Globus pallidus (tissue), 1 donor: ENCODE measurements at places on chromosomes 2 and 18.

GRCh38 chr18:3358310-3358709, 91.7 kb upstream of the TGIF1 start:
- no peak for DNase-seq

DNA sequence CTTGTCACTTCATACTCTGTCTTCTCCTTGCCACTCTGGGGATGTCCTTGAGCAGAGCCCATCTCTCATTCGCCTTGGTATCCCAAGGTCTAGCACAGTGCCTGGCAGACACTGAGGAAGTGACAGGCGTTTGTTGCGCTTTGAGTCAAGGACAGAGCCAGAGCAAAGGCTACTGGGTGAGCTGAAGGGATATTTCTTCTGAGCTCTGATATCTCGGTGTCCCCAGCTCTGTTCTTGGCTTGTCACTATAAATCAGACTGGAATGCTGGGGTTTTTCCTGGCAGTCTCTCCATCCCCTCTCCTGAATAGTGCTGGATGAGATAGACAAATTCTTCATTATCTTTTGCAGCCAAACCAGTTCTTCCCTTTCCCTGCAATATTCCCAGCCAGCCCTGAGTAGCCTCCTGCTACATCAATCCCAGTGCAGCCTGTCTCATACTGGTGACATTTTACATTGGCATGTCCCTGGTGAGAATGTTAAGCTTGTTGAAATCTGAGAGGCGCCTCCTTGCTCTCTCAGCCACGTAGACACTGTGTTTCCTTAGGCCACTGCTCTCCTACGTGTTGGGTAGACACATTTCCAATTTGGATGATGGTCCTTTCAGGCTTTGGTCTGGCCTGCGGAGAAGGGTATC, 61.7 kb downstream of the CTIF start:
- no peak for DNase-seq

DNA sequence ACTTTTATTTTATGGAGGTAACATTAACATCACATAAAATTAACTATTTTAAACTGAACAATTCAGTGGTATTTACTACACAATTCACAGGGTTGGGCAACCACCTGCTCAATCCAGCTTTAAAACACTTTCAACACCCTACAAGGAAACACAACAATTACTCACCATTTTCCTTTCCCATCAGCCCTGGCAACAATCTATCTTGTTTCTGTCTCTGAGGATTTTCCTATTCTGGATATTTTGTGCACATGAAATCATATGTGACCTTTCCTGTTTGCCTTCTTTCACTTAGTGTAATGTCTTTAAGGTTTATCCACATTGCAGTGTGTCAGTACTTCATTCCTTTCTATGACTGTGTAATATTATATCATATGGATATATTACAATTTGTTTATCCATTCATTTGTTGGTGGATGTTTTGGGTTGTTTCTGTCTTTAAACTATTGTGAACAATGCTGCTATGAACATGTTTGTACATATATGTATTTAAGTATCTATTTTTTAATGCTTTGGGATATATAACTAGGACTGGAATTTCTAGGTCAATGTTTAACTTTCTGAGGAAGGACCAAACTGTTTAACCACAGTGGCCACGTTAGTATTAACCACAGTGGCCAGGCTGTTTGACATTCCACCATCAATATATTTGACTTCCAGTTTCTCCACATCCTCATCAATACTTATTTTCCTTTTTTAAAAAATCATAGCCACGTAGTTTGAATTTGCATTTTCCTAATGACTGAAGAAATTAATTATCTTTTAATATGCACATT, 72.4 kb upstream of the KIF5C start:
- no peak for DNase-seq

- no peak for DNase-seq
Observed at GRCh38 chr2:174693344-174693743, 70.9 kb downstream of the CHRNA1 start.

DNA sequence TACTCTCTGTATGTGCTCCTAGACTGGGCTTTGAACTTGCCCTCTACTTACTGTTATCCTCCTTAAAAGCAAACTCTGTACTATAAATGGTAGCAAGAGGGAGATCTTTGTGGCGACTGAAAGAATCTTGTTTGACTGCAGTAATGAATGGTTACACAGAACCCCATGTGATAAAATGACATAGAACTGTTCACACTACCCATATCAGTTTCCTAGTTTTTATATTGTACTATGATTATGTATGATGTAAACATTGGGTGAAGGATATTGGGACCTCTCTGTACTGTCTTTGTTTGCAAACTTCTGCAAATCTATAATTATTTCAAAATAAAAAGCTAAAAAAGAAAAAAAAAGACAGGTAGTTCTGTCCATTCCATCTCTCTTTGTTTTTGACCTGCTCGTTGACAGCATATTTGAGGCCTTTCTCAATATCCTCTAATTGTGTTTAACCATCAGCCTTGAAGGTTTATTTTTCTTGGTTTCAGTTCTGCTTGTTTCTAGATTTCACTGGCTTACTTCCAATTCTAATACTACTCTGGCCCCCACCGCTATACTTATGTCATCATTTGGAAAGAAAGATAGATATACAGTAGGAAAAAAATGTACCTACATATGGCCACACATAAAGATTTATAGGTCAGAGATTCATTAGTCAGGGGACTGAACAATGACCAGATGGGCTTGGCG, 79.2 kb upstream of the MYO3B start:
- no peak for DNase-seq

DNA sequence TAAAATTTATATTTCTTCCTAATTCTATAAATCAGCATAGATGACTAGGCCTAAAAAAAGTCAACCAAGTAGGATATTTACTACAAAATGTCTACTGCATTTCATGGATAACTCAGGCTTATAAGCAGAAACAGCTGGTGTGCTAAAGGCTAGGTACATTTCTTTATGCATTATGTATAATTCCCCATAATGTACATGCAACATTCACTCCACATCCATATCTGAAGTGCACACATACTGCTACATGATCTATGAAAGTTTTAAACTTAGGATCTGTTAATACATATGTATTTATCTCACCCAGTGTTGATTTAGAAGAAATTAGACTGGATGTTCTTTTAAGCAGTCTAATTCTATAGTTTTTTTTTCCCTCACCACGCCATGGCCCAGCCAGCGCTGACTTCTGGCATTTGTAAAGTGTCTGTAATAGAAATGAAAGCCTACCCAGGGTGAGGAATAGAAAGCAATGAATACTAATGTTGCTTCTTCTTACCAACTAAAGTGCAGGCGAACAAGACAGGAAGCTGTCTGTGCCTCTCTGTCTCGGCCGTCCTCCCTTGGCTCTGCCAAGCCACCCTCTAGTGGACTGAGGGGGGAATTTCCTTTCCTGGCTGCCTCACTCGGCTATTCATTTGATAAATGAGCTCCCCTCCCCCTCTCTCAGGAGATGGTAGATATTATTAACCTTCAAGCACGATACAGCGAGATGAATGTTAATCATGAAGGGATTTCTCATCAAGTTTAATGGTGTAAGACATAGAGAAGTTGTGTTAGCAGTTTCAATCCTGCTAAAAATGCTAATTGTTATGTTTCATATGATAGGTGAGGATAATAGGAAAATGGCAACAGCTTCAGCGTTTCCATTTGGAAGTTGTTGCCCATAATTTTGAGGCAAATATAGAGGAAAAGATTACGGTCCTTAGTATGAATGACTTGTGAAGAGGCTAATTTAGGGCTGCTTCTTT, 384.5 kb downstream of the MTX2 start:
- DNase-seq: peak; percentile 63

GRCh38 chr2:126696644-126697520, 40.9 kb downstream of the GYPC start:
- DNase-seq: no peak

DNA sequence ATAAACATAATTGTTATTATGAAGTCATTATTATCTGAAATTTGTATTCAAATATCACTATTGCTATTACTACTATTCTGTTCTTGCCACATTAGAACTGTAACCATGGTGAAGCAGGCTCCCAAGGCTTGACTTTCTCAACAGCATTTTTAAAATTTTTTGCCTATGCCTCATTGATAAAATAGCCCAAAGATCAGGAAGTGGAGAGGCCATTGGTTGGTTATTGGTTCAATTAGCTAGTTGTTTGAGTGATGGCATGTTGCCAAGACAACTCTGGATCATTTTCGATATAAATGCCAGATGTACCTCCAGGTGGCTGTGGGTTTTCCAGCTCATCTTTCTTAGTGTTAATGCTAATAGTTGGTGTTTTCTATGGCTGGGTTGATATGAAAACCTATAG, 513.5 kb downstream of the TRIB2 start:
- no peak for DNase-seq

DNA sequence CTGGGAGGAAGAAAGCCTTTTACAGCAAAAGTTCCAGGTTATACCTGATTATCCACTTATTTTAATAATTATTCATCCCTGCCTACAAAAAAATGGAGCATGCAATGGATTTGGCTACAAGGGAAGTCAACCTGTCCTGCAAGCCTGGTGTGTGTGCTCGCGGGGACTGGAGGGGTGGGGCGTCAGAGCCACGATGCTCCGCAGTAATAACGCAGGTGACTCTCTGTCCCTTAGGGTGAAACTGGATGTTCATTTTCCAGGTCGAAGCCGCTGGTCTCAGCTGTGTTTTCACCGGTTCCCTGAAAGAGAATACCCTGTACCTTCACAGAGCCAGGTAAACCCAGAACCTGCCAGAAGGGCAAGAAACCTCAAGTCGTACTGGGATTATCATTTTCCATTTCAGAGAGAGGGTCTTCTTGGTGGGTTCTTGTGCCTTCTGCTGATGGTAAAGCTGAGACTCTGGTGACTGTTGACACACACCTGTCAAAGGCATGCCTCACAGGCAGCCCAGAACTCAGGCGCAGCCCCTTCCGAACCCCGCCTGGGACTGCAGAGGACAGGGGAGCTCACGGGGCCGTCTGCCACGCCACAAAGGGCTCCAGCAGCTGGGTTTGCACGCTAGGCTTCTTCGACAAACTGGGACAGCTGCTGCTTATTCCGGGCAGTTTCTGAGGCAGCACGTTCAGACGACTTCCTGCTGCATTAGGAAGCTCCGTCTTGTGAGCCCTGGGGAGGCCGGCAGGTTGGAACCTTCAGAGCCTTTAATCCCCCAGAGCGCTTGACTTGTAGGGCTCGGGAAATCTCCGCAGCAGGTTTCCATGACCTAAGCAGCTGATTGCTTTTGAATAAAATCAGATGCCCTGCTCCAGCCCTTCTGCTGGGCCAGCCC, 58.6 kb downstream of the KCNG2 start:
- no peak for DNase-seq

- DNase-seq: no peak
Observed at GRCh38 chr2:33166287-33166881, 219.6 kb downstream of the LTBP1 start.

GRCh38 chr2:182101263-182101662, 115.6 kb downstream of the PPP1R1C start:
- no peak for DNase-seq

- no peak for DNase-seq
Observed at GRCh38 chr2:113232740-113233139, 46.0 kb downstream of the PAX8 start.

- DNase-seq: no peak
Observed at GRCh38 chr2:18005411-18005810, 126.9 kb downstream of the KCNS3 start.

DNA sequence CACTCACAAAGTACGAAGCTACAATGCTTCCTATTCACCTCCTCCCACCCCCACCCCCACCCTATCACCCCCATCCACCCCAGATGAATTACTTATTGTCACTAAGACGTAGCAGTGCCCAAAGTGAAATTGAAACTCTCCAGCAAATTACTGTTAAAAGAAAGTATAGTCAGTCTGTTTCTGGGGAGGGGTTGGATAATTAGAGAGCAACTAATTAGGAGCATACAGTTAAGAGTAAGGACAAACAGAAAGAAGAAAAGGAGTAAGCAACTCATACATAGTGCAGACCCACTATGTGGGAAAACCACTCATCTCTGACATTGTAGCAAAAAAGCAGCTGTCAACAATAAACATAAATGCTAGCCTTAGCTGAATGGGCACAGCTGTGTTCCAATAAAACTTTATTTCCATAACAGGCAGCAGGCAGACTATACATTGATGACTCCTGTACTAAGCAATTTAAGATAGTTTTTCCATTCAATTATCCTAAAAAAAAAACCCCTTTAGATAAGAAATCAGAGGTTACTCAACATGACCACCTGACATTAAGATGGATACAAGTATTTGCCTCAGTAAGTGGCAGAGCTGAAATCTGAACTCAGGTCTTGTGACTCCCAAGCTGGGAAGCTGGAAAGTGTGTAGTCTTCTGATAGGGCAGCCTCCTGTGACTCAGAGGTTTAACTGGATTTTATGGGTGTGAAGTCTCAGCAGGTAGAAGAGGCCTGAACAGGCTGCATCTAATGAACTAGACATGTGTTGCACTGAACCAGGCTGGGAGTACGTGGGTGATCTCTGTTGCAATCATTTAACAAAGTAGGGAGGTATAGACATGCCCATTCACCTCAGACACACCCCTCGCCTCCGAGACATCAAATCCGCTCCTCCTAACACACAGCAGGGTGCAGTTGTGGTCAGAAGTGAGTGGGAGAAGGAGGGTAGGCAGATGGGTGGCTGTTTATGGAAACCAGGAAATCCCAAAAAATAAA, 171.8 kb upstream of the KLF7 start:
- no peak for DNase-seq

GRCh38 chr2:223238301-223238700, 186.3 kb downstream of the KCNE4 start:
- DNase-seq: no peak

- no peak for DNase-seq
Observed at GRCh38 chr18:73719611-73720010, 428.0 kb downstream of the FBXO15 start.

DNA sequence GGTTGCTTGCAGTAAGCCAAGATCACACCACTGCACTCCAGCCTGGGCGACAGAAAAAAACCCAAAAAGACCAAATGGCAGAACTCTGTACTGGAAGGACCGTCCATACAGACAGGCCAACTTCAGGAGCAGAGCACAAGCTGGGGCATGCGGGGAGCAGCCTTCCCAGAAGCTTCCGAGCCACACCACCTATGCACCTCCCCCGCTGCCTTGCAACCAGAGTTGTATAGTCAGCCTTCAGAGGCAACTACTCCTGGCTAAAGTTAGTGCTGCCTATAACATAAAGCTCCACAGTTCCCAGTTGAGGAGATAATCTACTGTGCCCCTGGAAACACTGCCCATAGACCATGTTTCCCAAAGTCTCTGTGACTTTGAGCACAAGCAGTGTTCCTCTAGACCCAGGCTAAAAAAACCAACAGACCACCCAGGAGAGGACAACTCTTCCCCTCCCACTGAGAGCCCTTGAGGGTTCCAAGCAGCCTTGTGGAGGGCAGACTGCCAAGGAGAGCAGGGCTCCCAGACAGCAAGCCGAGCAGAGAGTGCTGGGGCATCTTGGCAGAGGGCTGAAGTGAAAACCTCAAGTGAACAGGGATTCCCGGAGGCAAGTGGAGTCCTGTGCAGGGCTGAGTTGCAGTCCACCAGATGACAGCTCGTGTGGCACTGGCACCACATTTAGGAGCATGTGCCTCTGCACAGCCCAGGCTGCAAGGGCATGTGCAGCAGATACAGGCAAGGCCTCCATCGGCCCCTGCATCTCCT, 6.8 kb downstream of the SFT2D3 start:
- DNase-seq: peak; percentile 35
